ENCODE measurements at places on chromosomes 16 and 17. TPM values are rescaled to one million over a fixed set of nuclear protein-coding genes. Genes with fewer than 3 reads are reported as not detected.

GRCh38 chr16:46857368-46857945 is 26.5 kb upstream of the C16orf87 start:
- no peak for DNase-seq

- no peak for DNase-seq
Observed at GRCh38 chr17:78725448-78726021, 56.5 kb downstream of the CYTH1 start.

GRCh38 chr17:9668517-9668916 is 23.2 kb downstream of the USP43 start:
- no peak for DNase-seq

GRCh38 chr17:54900457-54901229 is at the start of gene TOM1L1:
Gene TOM1L1 (plus strand): TSS chr17:54900852. CDS start chr17:54900866, 14 bp downstream.
- no peak for DNase-seq

DNA sequence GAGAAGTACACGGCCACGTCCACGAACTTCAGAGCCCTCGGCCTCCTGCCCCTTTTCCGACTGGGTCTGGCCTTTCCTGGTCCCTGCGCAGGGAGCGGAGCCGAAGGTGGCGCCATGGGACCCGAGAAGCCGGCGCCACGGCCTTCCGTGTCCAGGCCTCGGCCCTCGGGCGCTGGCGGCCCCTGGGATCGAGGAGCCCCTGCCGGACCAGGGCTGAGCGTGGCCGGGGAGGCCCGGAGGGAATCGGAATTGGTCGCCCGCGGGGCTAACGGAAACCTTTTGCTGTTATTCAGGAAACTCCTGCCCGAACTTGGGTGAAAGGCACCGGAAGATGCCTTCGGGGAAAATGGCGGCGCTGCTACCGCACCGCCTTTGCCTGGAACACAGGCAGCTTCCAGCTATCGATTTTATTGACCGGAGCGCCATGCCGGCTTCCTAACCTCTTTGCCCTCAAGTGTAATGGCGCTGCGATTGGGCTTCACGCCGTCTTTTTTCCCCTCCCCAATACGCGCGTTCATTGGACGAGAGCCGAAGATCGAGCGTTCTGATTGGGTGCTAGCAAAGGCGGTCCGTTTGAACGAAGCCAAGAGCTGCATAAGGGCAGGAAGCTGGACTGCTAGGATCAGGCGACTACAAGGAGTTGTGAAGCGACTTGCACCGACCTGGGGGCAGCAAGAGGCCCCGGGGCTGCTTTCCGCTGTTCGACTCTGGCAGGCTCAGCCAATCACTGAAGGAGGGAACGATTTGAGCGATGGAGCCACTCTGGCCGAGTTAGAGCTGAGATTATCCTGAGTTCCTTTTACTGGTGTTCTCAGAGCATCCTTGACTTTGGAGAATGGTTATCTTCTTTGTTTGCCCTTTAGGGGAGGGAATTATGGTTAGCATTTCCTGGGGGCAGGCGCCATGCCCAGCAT is at the start of gene ZNF689:
Gene ZNF689, minus strand, starts transcription at position 464 of the 914 bp plus-strand sequence. Its CDS starts 348 bp downstream, at position 116.
- peak; percentile 96 for DNase-seq

DNA sequence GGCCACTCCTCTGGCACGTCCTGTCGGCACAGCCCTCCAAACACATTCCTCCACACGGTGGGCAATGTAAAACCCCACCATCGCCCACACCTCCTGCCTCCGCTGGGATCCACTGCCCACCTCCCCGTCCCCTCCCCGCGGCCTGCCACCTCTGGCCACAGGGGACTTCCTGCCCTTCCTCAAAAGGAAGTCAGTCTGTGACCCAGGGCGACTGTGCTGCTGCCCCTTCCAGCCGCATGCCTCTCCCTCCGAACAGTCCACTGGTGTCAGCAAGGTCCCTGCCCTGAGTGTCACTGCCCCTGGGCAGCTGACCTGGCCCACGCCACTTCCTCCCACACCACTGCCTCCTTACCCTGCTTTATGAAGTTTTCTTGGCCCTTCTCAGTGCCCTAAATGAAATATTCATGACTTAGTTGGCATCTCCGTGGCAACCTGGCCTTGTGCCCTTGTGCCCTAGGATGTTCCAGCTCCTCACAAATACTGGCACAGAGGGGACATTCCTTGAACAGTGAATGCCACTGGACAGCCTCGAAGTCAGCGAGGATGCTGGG is 2.0 kb downstream of the PLD6 start:
- DNase-seq = no peak

GRCh38 chr17:62017496-62017895 is 47.6 kb downstream of the MED13 start:
- no peak for DNase-seq

GRCh38 chr17:75496005-75496404 is 19.3 kb downstream of the CASKIN2 start:
- no peak for DNase-seq

- DNase-seq = no peak
Observed at GRCh38 chr16:30884760-30885159, 9.1 kb downstream of the BCL7C start.

COPRS gene
- total RNA-seq = 61.3 TPM

TNFSF12 gene
- total RNA-seq = 43.0 TPM

COX11 gene
- 40.4 TPM for total RNA-seq

CACNG5 gene
- total RNA-seq = not detected

ALDH3A1 gene
- 1.3 TPM for total RNA-seq
